Activated CD4-positive, alpha-beta T cell treated with anti-CD3 and anti-CD28 coated beads, Interleukin-2, amount 10 ng/mL, durations not matched to agents 24 days and 14 days (primary cell): ENCODE measurements at places on chromosomes 12 and 14. TPM values are rescaled to one million over a fixed set of nuclear protein-coding genes. Genes with fewer than 3 reads are reported as not detected.

Gene REP15
- total RNA-seq: 0.69 and 0.77 TPM in 2 replicates

Gene PAX9
- not detected in 2 replicates for total RNA-seq

Gene PTGER2
- 66.7 and 69.9 TPM in 2 replicates for total RNA-seq

Gene MFAP5
- not detected in 2 replicates for total RNA-seq

Gene FERMT2
- total RNA-seq: 1.5 and 1.6 TPM in 2 replicates

Gene MGAT4C
- total RNA-seq: not detected in 2 replicates

Gene RASAL1
- total RNA-seq: 0.52 and 1.1 TPM in 2 replicates

Gene RNASE1
- total RNA-seq: not detected in 2 replicates

Gene KLRD1
- total RNA-seq: 1.2 and 1.7 TPM in 2 replicates

Gene CLECL1
- total RNA-seq: 5.3 and 9.1 TPM in 2 replicates
